ENCODE measurements at places on chromosomes 6 and 20. TPM values are rescaled to one million over a fixed set of nuclear protein-coding genes. Genes with fewer than 3 reads are reported as not detected.

DNA sequence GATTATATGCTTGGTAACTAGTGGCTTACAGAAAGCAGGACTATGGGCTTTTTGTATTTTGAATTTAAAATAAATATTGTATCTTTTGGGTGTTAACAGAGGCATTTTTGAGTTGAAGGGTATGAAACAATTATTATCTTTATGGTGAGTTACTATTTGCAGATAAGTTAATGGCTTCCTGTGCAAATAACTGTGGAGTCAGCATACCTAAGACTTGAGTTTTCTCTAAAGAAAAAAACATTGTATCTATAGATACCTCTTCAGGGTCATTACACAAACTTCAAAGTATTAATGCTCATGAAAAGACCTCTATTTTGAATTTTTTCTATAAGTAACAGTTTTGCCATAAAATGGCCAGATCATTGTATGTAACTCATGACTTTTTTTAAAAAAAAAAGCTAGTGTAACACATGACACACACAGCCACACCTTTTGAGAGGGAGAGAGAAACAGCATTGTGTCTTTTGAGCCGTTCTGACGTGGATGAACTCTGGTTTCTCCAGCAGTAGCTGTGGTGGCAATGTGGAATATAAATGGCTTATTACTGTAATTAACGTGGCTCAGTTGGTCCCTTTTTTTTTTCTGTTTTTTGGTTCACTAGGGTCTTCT is 36.3 kb downstream of the PLEKHG1 start:
- no peaks in the 10 kb centered on the region for H3K27me3 ChIP-seq
- DNase-seq: no peak
- H3K36me3 ChIP-seq: no peaks in the 10 kb centered on the region
- no peak overlapping the region for H3K27ac ChIP-seq

C20orf202 gene
- total RNA-seq: not detected

SLC32A1 gene
- total RNA-seq: not detected

- H3K27ac ChIP-seq: peak overlapping the region; percentile 42
- DNase-seq: peak; percentile 10
- peaks cover 36% of the 10 kb centered on the region for H3K4me1 ChIP-seq
These were observed 103.2 kb upstream of the TNFAIP3 start for GRCh38 chr6:137763886-137764285.

DNA sequence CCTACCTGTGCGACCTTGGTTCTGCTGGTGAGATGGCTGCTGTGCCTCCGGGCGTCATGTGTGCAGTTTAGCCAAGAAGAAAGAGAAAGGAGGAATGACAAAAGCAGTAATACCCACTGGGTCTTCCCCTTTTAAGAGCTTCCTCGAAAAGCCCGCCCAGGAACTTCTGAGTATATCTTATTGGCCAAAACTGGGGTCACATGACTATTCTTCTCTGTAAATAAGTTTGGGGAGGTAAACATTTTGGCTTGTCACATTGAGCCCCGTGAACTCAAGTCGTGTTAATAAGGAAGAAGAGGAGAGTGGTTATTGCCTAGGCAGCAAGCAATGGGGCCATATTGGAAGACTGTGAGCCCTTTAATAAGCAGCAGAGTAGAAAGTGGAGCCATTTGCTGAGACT is 130.4 kb upstream of the ECI2 start:
- no peaks in the 10 kb centered on the region for H3K36me3 ChIP-seq
- H3K4me1 ChIP-seq: 0 out of 2 replicates have a peak, but pooled peaks cover 5% of the 10 kb centered on the region
- no peak for DNase-seq

- no peaks in the 10 kb centered on the region for H3K36me3 ChIP-seq
- H3K27me3 ChIP-seq: no peaks in the 10 kb centered on the region
- peak; percentile 73 for DNase-seq
These were observed 80.3 kb upstream of the STMND1 start for GRCh38 chr6:17021539-17021889.

EHMT2 gene
- 41.5 TPM for total RNA-seq

GRCh38 chr20:38220587-38221118 is 39.9 kb downstream of the KIAA1755 start:
- H3K36me3 ChIP-seq: no peaks in the 10 kb centered on the region
- no peak for DNase-seq
- no peak overlapping the region for H3K4me3 ChIP-seq

ENPP3 gene
- not detected for total RNA-seq

DNA sequence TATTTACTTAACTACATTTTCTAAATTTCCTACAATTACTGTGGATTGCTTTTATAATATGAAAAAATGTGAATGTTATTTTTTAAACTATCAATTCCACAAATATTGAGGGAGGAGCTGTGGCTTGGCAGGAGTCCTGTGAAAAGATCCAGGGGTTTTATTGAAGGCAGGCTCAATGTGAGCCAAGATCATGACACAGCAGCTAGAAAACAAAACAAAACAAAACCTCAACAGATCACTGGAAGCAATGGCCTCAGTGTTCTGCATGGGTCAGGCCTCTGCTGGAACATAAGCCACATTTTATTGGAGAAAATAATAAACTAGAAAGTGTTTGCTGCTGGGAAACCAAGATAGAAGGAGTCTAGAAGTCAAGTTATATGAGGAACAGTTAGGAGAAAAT is 19.4 kb upstream of the RCAN2 start:
- H3K4me1 ChIP-seq: peaks cover 9% of the 10 kb centered on the region
- H3K27me3 ChIP-seq: no peaks in the 10 kb centered on the region
- no peaks in the 10 kb centered on the region for H3K36me3 ChIP-seq
- DNase-seq: peak; percentile 66
- no peak overlapping the region for H3K27ac ChIP-seq

DNA sequence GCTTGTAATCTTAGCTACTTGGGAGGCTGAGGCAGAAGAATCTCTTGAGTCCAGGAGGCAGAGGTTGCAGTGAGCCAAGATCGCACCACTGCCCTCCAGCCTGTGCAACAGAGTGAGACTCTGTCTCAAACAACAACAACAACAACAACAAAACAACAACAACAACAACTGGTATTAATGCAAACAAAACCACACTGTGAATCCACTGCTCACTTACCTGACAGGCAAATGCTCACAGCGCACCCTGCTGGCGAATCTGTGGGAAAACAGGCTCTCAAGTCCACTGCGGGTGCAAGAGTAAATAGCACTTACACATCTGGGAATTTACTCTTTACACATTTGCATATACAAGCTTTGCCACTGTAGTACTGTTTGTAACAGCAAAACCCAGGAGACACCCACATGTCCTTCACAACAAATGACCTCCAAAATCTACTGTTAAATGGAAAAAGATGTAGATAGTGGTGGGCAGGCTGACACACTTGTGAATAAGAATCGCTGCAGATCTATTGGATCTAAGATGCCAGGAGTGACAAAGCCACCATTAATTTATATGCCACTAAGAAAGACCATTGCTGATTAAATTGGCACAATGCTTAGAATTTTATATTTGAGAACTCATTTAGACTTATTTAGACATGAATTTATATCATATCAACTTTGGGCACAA is 29.3 kb downstream of the NSFL1C start:
- DNase-seq: peak; percentile 73
- no peak overlapping the region for H3K27ac ChIP-seq
- H3K36me3 ChIP-seq: no peaks in the 10 kb centered on the region
- peaks cover 10% of the 10 kb centered on the region for H3K4me1 ChIP-seq

All from GM23248 (cell line).